ENCODE measurements at places on chromosomes 11 and 22.

DNA sequence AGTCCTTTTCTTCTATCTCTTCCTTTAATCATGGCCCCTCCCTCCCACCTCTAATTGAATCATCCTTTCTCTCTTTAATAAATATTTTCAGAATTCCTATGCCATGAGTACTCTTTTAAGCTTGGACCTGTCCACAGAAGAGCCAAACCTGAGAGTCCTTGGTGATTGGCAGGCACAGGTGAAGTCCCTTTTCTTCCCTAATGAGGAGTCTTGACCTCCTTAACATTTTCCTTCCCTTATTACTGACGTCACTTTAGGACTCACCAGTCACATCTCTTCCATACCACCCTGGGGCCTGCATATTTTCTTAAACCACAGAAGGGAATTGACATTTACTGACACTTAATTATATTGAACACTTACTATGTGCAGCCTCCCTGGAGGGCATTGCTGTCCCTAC lies 41.0 kb upstream of the RASSF10 start:
- DNase-seq = no peak

DNA sequence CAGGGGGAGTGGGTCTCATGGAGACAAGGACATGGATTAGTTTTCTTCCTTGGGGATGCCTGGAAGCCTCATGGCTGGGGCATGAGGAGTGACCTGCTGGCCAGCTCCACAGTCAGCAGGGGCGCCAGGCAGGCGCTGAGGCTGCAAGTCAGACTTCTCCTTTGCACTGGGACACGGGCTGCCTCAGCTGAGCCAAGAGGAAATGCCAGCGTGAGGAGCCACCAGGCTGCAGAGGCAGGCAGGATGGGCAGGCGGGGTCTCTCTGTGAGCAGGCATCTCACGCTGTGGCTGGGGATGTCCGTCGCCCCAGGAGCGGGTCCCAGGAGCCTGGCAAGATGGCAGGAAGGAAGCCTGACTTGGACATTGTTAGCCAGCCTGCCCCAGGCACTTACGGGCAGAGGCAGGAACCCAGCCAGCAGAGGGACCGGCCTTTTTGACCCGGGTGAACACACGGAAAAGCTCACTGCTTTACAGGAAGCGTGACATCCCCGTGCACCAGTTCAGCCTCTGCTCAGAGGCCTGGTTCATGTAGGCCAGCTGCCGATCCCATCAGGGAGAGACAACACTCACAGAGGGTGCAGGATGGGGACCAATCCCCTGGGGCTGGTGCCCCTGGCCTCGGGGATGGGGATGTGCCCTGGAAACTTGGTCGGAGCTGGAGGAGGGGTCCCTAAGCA lies 10.2 kb downstream of the GNB1L start:
- DNase-seq = peak; percentile 48

DNA sequence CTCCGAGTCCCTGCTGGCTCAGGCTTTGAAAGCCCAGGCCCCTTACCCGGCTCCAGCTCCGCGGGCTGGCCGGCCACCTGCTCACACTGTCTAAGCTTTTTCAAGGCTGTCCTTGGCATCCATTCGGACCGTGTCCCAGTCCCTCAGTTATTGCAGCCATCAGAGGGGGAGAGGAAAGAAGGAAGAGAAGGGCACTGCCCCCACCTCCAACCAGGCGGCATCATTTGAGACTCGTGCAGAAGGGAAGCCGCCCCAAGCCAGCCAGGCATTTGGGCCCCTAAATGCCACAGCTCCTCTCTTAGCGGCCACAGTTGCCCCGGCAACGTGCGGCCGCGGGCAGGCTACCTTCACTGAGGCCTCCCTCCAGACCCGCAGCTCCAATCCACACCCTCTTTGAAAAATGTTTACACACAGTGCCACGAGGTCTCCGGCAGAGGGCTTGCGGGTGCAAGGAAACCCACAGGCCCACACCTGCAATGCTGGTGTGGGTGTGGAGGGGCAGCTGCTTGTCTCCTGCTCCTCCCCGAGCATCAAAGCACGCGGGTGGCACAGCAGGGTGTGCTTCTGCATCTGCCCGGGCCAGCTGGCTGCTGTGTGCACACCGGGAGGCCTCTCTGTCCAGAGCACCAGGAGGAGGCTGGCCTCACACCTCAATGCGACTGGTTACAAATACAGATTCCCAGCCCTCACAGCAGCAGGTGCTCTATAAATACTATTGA lies 124.4 kb downstream of the CTTN start:
- DNase-seq = no peak

- no peak for DNase-seq
These were observed 11.3 kb downstream of the C11orf21 start for GRCh38 chr11:2290351-2290841.

All from naive thymus-derived CD8-positive, alpha-beta T cell (primary cell).